ENCODE measurements at places on chromosomes 7 and 10. TPM values are rescaled to one million over a fixed set of nuclear protein-coding genes. Genes with fewer than 3 reads are reported as not detected.

The PVRIG gene
- not detected for total RNA-seq

The PDGFA gene
- total RNA-seq: 55.4 TPM

The PGAM2 gene
- total RNA-seq: not detected

The BCL7B gene
- 31.8 TPM for total RNA-seq

The CLCN1 gene
- total RNA-seq: not detected
